Renal pelvis (tissue), 12 donors: ENCODE measurements at places on chromosomes 6 and 20.

DNA sequence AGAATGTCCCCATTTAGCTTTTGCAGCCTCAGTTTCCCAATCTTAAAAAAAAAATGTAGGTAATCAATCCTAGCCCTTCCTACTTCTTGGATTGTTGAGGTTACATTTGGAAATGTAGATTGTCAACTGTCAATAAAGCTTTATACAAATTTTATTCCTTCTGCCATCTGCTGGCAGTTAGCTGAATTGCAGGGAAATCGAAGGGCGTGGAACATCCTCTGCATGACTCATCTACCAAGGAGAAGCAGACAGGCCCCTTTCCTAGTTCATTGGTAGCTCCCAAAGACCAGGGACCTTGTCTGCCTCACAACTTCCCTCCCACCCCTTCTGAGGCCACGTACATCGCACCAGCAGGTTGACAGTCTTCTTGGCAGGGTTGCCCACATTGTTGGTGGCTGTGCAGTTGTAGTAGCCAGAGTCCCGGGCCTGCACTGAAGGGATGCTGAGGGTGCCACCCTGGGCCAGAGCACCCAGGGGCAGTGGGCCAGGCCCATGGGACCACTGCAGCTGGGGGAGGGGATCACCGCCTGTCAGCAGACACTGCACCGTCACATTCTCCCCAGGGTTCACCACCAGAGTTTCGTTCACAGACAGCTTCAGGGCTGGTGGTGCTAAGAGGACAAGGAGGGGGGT lies 43.6 kb downstream of the MDGA1 start:
- no peak for DNase-seq

DNA sequence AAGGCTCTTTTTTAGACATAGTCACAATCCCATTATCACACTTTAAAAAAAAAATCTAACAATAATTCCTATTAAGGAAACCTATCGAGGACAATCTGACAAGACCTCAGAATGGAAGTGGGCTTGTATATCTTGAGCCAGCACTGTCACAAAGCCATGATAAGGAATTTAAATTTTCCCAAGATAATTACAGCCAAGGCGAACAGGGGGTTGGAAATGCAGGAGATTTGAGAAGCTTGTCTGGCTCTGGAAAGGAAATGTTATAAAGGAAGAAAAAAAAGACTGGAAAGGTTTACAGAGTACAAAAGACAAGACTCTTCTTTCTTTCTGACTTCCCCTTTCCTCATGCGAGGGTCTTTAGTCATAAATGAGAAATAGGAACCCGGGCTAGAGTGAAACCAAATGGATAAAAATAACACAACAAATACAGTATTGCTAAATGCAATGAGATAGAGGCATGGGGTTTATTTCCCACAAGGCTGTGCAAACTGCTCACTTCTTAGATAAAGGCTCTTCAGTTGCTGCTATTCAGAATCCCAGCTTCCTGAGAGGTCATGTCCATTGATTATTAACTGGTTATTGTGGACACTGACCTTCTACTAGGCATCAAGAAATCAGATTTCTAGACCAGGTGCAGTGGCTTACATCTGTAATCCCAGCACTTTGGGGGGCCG lies 13.4 kb upstream of the GHRH start:
- DNase-seq, result no peak

DNA sequence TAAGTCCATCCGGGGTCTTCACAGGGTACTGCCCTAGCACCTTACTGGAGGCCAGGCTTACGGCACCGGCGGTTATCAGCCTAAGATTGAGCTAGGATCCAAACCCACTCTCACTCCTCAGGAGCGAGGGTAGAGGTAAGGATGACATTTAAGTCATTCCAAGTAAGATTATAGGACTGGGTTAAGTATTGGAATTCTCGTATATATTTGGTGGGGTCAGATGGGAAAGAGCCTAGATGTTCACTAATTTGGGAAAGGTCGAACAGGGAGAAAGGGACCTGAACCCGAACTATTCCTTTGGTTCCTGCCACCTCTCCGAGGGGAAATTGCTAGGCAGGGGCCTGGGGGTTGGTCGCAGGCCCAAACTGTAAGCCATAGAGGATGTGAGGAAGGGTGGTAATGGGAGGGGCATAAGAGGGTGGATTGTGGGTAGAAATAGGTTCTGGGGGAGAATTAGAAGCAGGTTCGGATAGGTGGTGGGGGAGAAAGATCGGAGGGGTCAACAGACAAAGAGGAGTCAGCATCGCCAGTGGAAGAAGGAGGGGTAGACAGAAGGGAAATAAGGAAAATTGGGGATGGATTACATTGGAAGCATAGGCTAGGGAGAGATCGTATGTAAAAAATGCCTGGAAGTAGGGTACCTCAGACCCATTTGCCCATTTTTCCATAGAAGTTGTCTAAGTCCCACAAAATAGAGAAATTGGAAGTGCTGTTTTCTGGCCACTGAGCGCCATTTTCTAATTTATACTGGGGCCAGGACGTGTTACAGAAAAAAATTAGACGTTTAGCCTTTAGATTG lies 747.1 kb upstream of the ADGRB3 start:
- no peak for DNase-seq

DNA sequence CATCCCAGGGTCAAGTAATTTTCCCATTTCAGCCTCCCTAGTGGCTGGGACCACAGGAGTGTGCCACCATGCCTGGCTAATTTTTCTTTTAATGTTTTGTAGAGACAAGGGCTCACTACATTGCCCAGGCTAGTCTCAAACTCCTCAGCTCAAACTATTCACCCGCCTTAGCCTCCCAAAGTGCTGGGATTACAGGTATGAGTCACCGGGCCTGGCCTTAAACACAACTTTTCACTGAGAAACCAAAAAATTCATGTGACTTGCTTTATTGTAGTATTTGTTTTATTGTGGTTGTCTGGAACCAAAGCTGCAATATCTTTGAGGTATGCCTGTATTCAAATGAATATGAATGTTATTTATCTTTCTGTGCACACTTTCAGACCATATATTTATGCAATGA lies 72.2 kb downstream of the RWDD2A start:
- no peak for DNase-seq

GRCh38 chr20:5377484-5377883 lies 60.7 kb upstream of the PROKR2 start:
- DNase-seq, result no peak

GRCh38 chr6:16082361-16082760 lies 46.5 kb upstream of the MYLIP start:
- no peak for DNase-seq

GRCh38 chr20:6765469-6766058 lies 1.9 kb upstream of the BMP2 start:
- peak; percentile 73 for DNase-seq

DNA sequence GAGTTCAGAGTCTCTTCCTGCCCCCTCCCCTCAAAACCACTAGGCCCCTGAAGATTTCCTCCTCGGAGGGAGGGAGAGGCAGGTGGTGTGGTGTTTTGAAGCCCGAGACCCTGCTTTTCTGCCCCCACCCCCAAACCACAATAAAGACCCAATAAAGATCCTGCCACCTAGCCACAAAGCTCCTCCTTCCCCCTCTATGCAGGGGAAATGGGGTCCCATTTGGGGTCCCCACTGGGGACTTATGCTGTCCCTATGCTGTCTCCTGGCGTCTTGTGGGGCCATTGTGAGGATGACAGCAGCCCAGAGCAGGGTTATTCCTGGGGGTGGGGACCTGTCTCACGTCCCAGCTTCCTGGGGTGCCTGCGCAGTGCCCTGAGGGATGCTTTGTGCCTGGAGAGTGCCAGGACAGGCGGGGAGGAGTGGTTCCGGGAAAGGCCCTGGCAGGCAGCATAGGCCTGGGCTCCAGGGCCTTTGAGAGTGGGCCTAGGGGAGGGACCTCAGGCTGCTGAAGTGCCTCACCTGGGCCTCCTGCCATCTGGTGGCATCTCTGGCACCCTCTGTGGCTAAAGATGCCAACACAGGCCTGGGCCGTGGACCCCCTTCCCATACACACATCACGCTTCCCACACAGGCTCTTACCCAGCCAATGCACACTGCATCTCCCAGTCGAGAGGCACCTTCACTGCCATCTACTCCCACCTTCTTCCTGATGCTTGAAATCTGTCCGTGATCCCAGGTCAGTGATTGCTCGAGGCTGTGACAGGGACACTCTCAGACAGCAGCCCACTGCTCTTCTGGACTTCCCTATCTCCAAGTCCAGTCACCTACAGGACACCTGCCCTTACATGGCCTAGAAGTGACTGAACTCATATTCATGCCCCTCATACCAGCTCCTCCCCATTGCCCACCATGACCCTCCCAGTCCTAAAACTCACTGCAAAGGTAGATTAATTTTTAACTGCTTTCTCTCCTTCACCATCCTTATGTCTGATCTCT lies 7.9 kb upstream of the ARMC12 start:
- no peak for DNase-seq

DNA sequence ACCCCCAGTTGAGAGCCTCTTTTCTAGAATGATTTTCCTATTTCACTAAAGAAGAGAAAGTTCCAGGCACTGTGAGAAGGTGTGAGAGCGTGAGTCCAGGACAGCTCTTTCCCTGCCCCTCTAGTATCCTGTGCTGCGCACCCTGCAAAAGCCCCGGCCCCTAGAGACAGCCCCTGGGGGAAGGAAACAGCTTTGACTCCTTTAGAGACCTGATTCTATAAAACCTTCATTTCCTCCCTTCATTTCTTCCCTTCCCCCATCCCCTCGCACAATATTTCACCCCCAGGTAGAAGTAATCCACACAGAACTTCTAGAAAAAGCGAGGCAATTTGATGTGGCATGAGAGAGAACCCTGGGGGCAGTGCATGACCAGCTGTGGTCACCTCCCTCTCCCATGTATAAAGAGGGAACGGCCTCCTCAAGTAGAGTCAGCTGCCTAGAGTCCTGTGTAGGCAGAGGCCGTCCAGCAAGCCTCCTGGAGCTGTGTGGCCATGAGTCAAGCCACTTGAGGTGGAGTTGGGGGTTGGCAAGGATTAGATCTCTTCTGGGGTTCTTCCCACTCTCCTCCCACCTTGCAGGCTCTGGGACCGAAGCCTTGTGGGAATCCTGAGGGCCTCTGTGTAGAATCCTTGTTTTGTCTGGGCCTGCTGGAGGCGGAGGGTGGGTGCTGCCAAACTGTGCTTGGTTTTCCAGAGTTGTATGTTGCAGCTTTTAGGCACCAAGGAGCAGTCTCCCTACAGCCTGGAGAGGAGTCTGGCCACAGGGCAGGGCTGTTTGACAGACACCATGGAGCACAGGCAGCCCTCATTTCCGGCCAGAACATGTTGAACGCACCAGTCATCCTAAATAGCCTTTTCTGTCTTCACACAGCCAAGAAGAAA lies 41.7 kb downstream of the CHMP4B start:
- DNase-seq, result no peak

GRCh38 chr20:19456595-19457395 lies 244.4 kb downstream of the SLC24A3 start:
- DNase-seq, result peak; percentile 54

DNA sequence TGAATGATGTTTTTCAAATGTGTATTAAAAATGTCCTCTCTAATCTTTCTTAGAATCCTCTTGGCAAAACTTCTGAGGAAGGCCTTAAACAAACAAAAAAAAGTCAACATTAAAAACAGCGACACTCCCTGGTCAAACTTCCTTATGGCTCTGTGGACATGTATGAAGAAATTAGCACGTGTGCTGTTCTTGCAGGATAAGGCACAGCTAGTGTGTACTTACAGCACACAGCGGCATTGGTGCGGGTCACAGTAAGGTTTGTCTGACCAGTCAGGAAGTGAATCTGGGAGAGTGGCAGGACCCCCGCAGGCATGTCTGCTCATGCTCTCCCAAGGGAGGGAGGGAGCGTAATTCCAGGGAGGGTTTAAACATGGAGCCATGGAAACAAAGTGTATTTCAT lies 38.8 kb downstream of the SLC22A1 start:
- DNase-seq, result no peak

DNA sequence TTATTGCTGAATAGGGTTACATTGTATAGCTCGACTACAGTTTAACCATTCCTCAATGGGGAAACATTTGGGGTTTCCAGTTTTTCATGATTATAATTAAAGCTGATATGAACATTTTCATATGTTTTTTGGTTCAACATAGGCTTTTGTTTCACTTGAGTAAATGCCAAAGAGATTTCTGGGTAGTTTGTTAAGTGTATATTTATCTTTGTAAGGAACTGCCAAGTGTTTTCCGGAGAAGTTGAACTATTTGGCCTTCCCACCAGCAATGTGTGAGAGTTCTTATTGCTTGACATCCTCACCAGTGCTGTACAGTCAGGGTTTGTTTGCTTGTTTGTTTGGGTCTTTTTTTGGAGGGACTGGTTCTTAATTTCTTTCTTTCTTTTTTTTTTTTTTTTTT lies 83.7 kb upstream of the RALY start:
- no peak for DNase-seq

DNA sequence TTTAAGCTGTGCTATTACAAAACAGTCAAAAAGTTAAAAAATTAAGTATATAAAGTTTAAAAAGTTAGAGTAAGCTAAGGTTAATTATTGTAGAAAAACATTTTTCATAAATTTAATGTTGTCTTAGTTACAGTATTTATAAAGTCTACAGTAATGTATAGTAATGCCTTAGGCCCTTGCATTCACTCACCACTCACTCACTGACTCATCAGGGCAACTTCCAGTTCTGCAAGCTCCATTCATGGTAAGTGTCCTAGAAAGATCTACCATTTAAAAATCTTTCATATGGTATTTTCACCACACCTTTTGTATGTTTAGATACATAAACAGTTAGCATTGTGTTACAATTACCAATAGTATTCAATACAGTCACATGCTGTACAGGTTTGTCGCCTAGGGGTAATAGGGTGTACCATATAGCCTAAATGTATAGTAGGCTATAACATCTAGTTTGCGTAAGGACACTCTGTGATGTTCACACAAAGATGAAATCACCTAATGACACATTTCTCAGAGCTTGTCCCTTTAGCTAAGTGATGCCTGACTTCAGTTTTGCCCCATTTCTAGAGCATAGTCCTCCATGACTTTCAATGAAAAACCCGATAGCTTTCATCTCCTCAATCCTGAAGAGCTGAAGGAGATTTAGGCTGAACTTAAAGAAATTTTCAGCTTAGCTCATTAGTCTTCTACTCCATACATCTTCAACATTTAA lies 14.9 kb upstream of the HLA-DRA start:
- DNase-seq, result no peak
